ENCODE measurements at places on chromosomes 5 and 9. TPM values are rescaled to one million over a fixed set of nuclear protein-coding genes. Genes with fewer than 3 reads are reported as not detected.

The URM1 gene
- 47.3 TPM for total RNA-seq

- no peak for DNase-seq
Observed at GRCh38 chr9:88193766-88194165, 55.5 kb upstream of the SPATA31C2 start.

The HRH2 gene
- total RNA-seq, result 1.1 TPM

- DNase-seq, result no peak
Observed at GRCh38 chr5:37873988-37874387, 34.1 kb upstream of the GDNF start.

The SYK gene
- 12.3 TPM for total RNA-seq

GRCh38 chr5:14516901-14517300 lies 64.7 kb upstream of the OTULINL start:
- DNase-seq, result no peak

DNA sequence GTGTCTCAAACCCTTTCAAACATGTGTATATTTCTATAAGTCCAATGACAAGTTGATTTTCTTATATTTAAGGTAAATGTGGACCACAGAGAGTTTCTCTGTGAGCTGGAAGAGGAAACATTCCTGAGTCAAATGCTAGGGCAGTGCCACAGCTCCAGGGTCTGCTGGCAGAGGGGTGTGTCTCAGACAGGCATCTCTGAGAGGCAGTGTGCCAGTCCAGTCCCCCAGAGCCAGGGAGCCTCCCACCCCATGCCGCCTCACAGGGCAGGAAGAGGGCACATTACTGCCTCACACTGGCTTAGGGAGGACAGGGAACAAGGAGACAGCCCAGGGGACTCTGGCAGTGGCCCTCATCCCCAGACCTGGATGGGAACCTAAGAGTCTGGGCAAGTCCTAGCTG lies 120.2 kb downstream of the TENT4A start:
- DNase-seq, result no peak

The STKLD1 gene
- total RNA-seq, result 0.27 TPM

GRCh38 chr5:90484540-90484939 lies 9.9 kb downstream of the POLR3G start:
- DNase-seq, result no peak

- no peak for DNase-seq
Observed at GRCh38 chr9:107325842-107326241, 42.8 kb downstream of the RAD23B start.

The TOR4A gene
- 33.5 TPM for total RNA-seq

The BARHL1 gene
- not detected for total RNA-seq

The EIF4E1B gene
- total RNA-seq, result not detected

DNA sequence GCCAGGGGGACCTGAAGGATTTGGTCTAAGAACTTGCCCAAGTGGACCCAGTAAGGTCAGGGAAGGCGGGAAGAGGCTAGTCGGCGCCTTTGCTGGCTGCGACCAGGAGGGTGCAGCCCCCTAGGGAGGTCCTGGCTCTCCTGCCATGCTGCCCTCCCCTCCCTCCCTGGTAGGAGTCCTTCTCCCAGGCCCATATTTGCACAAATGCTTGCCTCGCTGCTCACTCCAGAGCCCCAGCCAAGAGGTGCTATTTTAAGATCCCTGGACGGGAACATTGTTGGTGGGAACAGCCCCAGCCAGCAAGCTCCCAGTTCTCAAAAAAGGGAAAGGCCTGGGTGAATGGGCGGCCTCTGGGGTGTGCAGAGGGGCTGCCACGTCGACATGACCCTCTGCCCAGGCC lies 4.3 kb upstream of the IL17B start:
- no peak for DNase-seq

DNA sequence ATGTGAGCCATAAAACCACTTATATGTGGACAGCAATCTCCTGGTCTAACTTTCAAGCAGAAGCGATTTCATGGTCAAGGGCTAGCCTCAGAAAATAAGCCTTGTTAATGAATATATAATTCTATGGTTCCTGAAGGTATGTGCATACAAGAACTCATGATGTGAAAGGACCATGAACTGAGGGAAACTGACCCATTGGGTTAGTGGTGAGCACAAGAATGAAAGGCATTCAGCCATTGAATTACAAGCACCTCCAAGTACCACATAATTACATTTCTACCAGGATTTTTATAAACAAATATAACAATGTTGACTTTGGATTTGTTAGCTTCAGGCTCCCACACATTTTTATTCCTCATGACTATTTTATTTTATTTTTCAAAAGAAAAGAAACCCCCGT lies 459.0 kb downstream of the TLE4 start:
- no peak for DNase-seq

DNA sequence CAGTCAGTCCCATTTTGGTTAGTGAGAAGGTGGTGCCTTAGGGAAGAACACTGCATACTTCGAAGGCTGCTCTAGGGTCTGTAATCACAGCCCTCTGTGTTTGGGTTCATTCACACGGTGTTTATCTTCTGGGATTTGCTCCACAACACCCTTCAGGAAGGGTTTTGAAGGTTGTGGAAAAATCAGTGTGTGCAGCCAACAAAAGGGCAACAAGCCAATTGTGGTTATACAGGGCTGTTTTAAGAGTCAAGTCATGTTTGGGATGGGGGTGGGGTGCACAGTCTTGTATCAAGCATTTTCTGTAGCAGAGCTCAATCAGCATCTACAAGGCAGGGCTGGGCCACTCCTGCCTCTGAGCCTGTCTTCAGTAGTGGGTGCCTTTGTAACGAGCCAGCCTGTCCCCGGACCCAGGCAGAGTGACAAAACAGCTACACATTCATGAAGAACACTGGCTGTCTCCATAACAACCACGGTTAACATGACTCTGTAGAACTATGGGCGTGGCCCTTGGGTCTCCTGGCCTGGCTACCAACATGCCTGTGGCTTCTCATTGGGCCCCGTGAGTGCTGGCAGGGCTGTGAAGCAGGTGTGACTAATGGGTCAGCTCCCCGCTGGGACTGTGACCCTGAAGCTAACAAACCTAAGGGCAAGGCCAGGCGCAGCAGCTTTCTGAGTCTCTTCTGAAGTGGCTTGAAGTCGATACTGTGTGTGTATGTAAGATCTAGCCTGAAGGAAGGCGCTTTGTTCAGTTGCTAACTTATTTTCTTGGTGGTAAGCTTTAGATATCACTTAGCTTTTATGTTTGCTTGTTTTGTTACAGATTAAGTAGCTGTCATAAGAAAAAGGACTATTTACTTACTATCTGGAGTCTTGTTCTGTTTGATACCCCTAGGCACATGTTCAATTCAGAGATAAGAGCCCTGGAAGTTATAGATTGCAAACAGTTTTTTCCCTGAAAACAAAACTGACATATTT lies 27.9 kb upstream of the GOLM1 start:
- DNase-seq, result peak; percentile 93

DNA sequence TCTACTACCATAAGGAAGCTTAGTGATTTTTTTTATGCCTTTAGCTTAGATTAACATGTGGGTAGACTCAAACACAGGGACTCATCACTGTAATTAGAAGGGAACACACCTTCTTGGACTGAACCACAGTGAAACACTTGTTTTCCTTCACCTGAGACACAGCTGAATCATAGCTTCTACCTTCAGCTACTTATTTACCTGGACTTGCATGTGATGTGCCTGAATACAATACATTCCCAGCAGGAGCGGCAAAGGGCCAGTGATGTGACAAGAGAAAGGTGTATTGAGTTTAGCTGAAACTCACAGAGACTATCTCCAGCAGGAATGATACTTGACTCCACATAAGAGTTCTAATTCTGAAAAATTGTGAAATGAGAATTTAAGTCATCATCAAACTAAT lies 37.8 kb downstream of the GRAMD2B start:
- no peak for DNase-seq

The ASPN gene
- not detected for total RNA-seq

The GABRA1 gene
- not detected for total RNA-seq

DNA sequence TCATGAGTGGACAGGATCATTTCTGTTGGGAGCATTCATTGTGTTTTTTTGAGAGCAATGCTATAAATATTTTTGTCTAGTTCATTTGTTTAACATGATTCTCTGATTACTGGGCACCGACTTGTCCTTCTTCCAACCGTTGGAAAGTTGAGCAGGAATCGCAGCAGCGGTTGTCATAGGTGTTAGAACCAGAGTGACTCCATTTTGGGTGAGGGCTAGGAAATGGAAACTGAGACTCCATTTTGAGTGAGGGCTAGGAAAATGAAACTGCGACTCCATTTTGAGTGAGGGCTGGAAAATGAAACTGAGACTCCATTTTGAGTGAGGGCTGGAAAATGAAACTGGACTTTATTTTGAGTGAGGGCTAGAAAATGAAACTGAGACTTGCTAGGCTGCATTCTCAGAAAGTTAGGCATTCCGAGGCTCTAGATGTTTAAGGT lies 100.6 kb downstream of the ICE1 start:
- DNase-seq, result no peak

The DMRTA1 gene
- total RNA-seq, result 1.1 TPM

The HMCN2 gene
- 0.14 TPM for total RNA-seq

The NEURL1B gene
- 5.1 TPM for total RNA-seq

- DNase-seq, result no peak
Observed at GRCh38 chr9:126430124-126430523, 103.5 kb downstream of the MVB12B start.

DNA sequence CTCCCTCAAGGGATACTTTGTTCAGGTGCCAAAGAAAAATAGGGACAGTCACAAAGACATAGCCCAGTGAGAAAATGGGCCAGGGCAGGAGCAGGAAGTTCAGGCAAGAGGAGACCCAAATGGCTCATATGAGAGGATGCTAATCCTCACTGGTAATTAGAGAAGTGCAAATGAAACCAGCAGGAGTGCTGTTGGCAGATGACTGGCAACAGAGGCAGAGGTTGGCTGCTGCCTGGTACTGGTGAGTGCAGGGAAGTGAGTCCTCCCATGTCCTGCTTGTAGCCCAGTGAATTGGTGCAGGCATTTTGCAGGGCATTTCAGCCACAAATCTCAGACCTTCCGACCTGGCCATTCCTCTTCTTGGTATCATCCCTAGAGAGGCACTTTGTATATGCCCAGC lies 23.5 kb downstream of the ODF2 start:
- no peak for DNase-seq

GRCh38 chr5:82388181-82388580 lies 110.0 kb upstream of the RPS23 start:
- no peak for DNase-seq
